ENCODE measurements at places on chromosomes 12 and 14. TPM values are rescaled to one million over a fixed set of nuclear protein-coding genes. Genes with fewer than 3 reads are reported as not detected.

DNA sequence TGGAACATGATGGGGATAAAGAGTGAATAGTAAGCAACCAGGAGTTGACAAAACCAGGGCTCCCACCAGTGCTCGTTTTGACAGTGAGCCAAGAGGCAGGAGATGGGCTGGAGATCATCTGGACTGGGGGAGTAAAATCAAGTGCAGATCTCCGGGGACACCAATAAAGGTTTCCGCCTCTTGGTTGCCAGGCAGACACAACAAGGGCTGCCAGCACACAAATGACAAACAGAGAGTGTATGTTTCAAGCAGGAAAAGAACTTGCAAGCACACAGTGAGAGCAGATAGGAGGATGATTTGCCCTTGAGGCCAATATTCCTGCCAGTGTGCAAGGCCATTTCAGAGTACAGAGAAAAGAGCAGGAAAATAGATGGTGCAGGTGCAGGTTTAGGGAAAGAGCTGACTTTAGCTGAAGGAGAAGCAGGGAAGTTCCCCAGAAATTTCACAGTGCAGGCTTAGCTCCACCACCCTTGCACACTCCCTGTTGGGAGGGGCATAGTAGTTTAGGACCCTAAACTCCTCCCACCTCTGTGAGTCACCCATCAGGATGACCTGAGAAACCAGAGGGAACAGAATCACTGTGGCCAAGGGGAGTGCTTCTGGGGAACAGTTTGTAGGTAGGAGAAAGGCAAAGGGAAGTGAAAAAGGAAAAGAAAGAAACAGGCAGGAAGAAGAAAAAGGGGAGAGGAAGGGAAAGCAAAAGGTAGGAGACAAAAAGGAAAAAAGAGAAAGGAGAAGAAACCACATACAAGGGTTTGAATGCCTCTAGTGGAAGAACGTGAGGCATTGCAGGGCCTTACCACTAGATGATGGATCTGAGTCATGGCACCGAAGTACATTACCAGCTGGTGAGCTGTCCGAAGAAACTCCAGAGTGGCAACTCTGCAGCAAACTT, 404.4 kb downstream of the SLC6A15 start:
- no peak overlapping the region for H3K4me3 ChIP-seq
- H3K4me1 ChIP-seq, result no peaks in the 10 kb centered on the region
- no peaks in the 10 kb centered on the region for H3K27me3 ChIP-seq
- peak; percentile 5 for DNase-seq

DNA sequence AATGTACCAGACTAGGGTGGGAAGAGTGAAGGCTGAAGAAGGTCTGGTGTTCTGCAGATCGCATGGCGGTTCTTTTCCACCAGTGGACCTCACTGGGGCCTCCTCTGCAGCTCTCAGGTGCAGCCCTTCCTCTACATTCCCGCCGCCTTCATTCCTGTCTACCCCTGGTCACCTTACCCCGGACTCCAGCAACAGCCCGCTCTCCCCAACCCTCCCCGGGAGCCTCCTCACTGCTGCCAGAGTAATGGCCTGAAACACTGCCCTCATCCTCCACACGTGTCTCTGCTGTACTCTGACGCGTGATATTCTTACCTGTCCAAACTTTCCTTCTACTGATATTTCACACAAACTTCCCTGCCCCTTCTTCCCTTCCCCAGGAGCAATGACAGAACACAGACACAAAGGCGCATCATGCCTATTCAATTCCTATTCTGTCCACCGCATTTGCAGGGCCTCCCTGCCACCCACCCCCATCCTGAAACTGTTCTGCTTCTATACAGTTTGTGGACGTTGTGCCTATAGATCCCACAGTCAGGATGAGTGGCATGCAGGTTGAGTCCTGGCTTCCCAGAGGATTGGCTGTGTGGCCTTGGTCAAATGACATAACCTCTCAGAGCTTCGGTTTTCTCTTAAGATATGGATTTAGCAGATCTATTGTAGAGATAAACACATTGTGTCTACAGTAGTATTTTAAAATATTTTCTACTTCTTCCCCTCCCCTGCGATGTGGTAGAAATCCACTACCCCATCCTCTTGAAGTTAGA, 1.7 kb upstream of the NUAK1 start:
- H3K4me3 ChIP-seq, result peak overlapping the region; percentile 74
- H3K36me3 ChIP-seq, result no peaks in the 10 kb centered on the region
- H3K27ac ChIP-seq, result no peak overlapping the region
- DNase-seq, result peak; percentile 26
- peaks cover 25% of the 10 kb centered on the region for H3K4me1 ChIP-seq

- no peaks in the 10 kb centered on the region for H3K4me1 ChIP-seq
- H3K27me3 ChIP-seq, result no peaks in the 10 kb centered on the region
- no peak overlapping the region for H3K27ac ChIP-seq
- H3K36me3 ChIP-seq, result no peaks in the 10 kb centered on the region
- H3K4me3 ChIP-seq, result no peak overlapping the region
Observed at GRCh38 chr14:87122166-87122565, 870.8 kb downstream of the GALC start.

GRCh38 chr14:62162998-62163589, 400.9 kb downstream of the SNAPC1 start:
- DNase-seq, result peak; percentile 10
- no peak overlapping the region for H3K4me3 ChIP-seq

GRCh38 chr12:62813031-62813829, 121.7 kb downstream of the PPM1H start:
- no peaks in the 10 kb centered on the region for H3K36me3 ChIP-seq
- peaks cover 5% of the 10 kb centered on the region for H3K4me1 ChIP-seq
- DNase-seq, result peak; percentile 75
- H3K27ac ChIP-seq, result no peak overlapping the region
- H3K4me3 ChIP-seq, result no peak overlapping the region

DNA sequence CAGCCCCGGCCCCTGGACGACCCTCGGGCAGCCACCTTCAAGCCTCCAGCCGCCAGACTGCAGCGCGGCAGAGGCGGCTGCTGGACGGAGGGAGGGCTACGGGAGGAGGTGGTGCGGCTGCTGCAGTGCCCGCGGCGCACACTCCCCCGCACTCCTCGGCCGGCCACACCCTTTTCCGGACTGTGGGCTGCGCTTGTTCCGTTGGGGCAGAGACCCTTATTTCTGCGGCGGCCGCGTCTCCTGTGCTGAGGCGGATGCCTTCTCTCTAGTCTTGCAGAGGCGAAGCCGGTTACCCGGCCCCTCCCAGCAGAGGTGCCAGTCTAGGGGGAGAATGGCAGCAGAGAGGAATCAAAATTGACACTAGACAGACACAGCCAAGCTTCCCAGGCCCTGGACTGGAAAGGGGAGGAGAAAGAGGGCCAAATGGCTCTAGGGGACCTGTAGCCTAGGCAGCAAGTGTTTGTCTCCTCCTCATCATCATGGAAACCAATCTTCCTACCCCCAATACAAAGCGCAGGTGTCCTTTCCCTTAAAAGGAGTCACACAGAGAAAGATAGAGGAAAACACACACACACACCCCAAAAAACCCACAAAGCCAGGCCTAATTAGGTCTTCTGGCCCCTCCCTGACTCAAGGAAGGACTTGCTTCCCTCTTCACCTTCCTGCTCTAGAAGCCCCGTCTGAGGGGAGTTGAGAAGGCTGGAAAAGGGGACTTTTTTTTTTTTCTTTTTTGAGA, 1.3 kb downstream of the ESYT1 start:
- H3K36me3 ChIP-seq, result peaks cover 20% of the 10 kb centered on the region
- peak; percentile 67 for DNase-seq
- no peaks in the 10 kb centered on the region for H3K27me3 ChIP-seq
- H3K4me1 ChIP-seq, result peaks cover 36% of the 10 kb centered on the region
- H3K4me3 ChIP-seq, result peak overlapping the region; percentile 73
- peak overlapping the region; percentile 71 for H3K27ac ChIP-seq

- peaks cover 11% of the 10 kb centered on the region for H3K4me1 ChIP-seq
- H3K27me3 ChIP-seq, result no peaks in the 10 kb centered on the region
- H3K4me3 ChIP-seq, result no peak overlapping the region
Observed at GRCh38 chr12:55965240-55965639, 602 bp downstream of the PMEL start.

DNA sequence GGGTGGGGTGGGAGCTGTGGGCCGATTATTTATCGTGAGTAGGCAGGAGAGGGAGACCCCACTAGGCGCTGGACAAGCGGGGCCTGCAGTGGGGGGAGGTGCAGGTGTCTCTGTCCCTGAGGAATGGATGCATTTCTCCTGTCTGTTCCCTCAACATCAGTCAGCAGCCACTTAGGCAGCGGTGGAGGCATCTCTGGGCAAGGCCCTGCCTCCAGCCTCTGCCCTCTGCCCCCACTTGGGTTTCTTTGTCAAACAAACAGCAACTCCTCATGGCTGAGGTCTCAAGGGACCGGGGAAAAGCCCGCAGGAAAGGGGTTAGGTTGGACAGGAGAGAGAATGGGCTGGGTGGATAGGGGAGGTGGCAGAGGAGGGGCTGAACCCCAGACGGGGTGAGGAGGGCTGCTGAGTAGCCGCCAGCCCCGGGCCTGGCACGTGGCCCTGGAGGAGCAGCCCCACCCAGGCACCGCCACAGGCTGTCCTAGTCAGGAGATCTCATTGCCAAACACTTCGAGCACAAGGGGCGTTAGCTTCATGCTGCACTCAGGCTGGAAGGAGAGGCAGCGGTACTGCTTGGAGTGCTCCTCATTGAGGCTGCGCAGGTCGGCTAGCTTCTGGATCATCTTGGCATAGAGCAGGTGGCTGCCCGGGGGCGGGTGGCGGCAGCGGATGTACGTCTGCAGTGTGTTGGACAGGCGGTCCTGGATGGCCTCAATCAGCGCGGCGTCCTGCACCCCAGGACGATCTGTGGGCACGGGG, 24.7 kb upstream of the HDAC7 start:
- H3K4me3 ChIP-seq, result no peak overlapping the region
- peaks cover 25% of the 10 kb centered on the region for H3K4me1 ChIP-seq
- no peak overlapping the region for H3K27ac ChIP-seq
- no peaks in the 10 kb centered on the region for H3K27me3 ChIP-seq
- peak; percentile 80 for DNase-seq
- no peaks in the 10 kb centered on the region for H3K36me3 ChIP-seq

The ZNF385A gene
- 38.9 TPM for total RNA-seq

The RAD9B gene
- total RNA-seq, result 0.45 TPM

The ADCY6 gene
- 23.6 TPM for total RNA-seq

The CLEC6A gene
- not detected for total RNA-seq
